ENCODE measurements at places on chromosomes 2 and 18.

GRCh38 chr2:10235099-10235908 lies 67.4 kb upstream of the HPCAL1 start:
- DNase-seq: no peak

GRCh38 chr2:172969609-172970008 lies 106.0 kb upstream of the MAP3K20 start:
- DNase-seq: no peak

DNA sequence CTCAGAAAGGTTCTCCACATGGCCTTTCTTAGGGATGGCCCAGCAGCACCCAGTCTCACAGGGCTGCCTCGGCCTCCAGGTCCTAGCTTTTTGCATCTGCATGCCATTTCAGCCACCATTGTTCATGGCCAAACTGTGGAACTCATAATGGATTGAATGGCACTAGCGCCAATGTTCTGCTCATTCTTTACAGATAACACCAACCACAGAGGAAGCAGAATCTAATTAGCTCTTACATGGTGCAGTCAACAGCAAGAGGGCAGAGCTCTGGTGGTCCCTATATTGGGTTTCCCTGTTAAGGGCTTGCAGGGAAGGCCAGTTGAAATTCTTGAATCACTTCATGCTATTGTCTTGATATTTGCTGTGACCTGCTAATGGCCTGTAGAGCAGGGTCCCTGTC lies 45.6 kb downstream of the ARL4C start:
- no peak for DNase-seq

- no peak for DNase-seq
Measured at GRCh38 chr2:108621687-108622681, 87.7 kb downstream of the LIMS1 start.

DNA sequence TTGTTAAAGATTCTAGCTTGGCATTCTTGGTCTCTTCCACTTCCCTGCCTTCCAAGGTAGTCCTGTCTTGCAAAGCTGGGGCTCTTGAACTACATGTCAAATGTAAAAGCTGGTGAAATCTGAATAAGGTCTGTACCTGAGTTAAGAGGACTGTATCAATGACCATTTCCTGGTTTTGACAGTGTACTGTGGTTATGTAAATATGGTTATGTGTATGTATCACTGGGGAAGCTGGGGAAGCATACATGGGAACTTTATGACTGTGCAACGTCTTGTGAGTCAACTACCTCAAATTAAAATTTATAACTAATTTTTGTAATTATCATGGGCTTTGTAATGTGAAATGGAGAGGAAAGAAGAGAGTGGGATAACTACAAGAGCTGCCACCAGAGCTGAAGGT lies 81.7 kb downstream of the COL4A4 start:
- DNase-seq: no peak

- DNase-seq: no peak
Measured at GRCh38 chr2:129672521-129672920, 306.9 kb upstream of the RAB6C start.

- DNase-seq: no peak
Measured at GRCh38 chr2:29881089-29881730, 40.2 kb downstream of the ALK start.

DNA sequence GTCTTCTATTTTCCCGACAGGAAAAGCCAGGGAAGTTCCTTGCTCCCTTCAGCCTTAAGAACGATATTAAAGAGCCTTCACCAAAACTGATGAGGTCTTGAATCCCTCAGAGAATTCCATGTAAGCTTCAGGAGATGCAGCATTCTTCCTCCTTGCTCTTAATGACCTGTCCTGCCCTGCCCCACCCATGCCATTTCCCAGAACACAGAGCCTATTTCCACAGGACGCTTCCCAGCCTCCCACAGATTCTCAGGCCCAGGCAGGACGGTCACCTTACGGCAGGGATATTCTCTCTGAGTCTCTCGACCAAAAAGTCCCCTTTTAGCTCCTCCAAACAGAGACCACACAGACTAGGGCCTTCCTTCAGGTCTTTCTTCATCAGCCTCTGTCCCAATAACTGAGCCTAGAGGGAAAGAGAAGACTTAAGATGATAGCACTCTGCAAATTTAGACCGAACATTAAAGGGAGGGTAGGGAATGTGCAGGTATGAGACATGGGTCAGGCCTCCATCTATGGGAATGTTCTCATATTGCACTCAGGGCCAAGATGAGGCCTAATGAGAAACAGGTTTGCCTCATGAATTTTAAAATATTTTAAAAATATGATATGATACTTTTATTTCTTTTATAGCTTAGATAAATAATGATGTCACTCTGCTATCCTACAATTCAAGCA lies 62.1 kb downstream of the COBLL1 start:
- DNase-seq: no peak

DNA sequence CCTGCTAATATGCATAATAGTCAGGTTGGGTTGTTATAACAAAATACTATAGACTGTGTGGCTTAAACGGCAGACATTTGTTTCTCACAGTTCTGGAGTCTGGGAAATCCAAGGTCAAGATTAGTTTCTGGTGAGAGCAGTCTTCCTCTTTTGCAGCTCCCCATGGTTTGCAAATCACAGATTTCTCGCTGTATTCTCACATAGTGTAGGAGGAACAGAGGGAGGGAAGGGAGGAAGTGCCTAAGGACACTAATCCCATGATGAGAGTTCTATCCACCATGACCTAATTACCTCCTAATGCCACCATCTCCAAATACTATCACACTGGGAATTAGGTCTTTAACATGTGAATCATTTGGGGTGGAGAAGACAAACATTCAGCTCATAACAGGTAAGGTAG lies 20.1 kb upstream of the PTH2R start:
- no peak for DNase-seq

DNA sequence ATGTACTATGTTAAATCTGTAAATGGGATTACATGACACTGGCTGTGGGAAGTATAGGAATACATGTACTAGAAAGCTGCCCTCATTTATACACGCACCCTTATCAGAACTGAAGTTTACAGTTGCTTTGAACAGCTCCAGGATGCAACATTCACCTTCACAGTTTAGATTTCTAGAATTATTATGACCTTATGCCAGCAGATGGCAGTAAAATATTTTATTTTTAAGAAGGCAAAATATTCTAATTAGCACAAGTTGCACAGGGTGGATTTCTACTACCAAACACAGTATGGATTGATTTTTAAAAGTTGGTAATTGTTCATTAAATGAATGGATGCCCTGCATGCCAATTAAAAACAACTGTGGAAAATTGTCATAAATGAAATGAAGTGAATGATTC lies 670.4 kb downstream of the KCNJ3 start:
- no peak for DNase-seq

GRCh38 chr2:69753659-69754363 lies 11.9 kb downstream of the ANXA4 start:
- no peak for DNase-seq

DNA sequence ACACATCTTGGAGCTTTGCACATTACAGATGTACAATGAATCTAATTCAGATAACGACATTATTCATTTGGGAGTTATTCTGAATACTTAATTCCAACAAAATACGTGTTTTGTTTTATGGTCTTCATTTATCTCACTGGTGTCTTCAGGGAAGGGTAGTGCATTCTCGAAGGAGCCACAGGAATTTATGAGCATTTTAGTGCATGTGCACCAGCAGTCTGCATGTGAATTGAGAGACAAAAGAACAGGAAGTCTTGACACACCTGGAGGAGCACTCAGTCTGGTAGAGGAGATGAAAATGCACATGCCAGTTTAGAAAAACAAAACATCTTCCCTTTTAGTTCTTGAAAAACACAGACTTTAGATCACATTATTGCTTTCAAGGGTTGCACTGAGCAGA lies 228.7 kb downstream of the LRATD1 start:
- no peak for DNase-seq

DNA sequence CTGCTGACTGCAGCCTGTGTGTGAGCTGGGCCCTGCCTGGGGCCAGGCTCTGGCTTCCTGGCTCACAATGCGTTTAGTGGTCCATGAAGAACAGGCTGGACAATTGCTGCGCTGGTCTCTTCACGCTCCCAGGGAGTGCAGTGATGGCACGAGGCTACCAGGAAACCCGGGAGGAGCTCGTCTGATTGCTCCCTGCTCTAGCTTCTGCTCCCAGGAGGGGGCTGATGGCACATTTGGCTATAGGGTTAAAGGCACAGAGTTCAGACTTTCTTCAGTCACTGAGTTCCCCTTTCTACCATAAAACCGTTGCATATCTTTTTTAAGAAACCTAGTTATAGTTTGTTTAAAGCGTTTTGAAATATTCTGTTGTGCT lies 60.1 kb downstream of the KCNF1 start:
- DNase-seq: no peak

GRCh38 chr2:70041663-70042062 lies 45.6 kb upstream of the PCBP1 start:
- no peak for DNase-seq

- DNase-seq: no peak
Measured at GRCh38 chr2:3434654-3435053, 55.2 kb downstream of the TRAPPC12 start.

- DNase-seq: no peak
Measured at GRCh38 chr2:100071335-100072043, 70.9 kb downstream of the AFF3 start.

DNA sequence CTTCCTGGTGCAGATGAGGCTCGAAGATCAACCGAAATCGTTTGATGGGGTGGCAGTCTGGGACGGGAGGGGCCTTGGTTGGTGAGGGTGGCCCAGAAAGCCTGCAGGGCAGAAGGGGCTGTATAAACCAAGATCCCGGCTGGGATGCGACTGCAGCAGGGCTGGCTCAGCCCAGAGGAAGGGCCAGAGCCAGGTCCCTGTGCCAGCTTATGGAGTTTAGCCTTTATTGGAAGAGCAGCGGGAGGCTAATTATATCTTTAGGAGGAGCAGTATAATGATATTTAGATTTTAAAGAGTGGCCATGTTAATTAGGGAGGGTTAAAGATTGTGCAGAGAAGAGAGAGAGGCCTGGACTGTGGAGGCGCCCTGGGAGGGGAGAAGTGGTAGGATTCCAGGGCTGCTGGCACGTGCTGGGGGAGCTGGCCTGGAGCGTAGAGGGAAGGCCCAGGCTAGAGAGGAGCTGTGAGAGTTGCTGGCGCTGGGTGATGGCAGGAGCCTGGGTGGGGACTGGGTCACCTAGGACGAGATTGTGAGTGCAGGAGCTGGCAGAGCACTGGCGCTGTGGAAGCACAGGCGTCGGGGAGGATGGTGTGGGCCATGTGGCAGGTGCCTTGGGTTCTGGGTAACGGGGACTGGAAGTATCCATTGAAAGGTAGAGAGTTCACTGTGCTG lies 25.1 kb downstream of the TRAF3IP1 start:
- no peak for DNase-seq

DNA sequence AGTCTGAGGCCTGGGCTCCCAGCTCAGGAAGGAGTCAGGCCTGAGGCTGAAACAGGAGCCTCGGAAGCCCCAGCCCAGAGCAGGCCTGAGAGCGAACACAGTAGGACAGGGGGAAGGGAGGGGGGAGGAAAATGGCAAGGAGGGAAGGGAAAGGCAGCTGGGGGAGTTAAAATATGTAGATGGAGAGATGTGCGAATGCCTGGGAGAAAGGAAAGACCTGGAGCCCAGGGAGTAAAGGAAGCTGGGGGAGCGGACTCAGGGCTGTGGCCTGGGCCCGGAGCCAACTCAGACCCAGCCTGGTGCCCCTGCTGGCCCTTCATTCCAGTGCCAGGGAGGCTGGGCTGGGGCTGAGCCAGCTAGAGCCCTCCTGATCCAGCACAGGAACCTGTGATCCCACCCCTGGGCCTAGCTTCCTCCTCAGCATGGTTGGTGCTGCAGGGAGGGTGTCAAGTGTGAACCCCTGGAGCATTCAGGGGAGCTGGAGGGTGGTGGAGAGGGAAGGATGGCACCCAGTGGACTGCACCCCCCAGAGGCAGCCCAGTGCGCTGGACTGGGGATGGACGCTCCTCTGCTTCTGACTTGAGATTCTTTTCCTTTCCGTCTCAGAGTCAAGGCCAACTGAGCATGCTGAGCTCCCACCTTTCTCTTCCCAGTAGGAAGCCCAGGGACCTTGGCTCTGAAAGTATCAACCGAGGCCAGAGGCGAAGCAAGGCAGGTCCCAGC lies 46.3 kb downstream of the EMX1 start:
- DNase-seq: no peak

GRCh38 chr2:38473333-38474005 lies 96.4 kb upstream of the ATL2 start:
- no peak for DNase-seq

GRCh38 chr2:98087447-98088020 lies 567 bp downstream of the VWA3B start:
- DNase-seq: no peak

DNA sequence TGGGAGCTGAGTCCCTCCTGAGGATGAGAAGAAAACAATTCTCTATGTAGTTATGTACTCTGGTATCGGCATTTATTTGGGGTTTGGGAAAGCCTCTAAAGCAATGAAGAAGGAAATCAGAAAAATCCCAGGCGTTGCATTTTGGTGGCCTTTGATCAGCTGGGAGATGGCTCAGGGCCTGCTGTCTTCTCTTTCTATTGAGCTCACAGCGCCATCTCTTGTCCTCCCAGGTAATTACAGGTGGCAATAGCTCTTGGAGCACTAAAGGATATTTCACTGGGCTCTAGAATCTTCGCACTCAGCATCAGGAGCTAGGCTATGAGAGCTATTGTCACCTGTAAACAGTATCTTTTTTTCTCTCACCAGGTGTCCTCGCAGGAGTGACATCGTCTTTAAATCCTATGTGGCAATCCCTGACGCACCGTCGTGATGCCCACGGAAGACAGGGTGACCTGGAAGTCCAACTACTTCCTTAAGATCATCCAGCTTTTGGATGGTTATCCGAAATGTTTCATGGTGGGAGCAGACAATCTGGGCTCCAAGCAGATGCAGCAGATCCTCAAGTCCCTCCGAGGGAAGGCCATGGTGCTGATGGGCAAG lies 76.1 kb upstream of the PMAIP1 start:
- DNase-seq: no peak

- DNase-seq: peak; percentile 38
Measured at GRCh38 chr2:27016801-27017325, 15.9 kb upstream of the TMEM214 start.

- no peak for DNase-seq
Measured at GRCh38 chr18:24656551-24657443, 196.4 kb downstream of the HRH4 start.

DNA sequence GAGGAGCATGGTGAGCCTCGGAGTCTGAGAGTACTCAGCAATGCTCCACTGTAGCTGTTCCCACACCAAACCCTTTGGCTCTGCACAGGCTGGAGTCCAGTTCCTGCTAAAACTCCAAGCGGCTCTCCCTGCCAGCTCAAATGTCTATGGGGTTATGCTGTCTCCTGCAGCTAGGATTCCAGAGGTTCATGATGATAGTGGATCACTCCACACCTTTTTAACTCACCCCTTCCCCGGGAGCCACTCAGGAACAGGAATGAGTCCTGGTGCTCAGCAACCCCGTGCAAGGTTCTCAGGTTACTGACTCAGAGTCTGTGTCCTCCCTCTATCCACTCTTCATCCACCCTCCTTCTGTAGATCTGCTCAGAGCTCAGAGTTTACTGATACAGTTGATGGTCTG lies 410.0 kb downstream of the CDH19 start:
- no peak for DNase-seq

GRCh38 chr2:236286873-236287545 lies 22.8 kb upstream of the ASB18 start:
- DNase-seq: no peak

- DNase-seq: no peak
Measured at GRCh38 chr2:75801234-75801982, 90.7 kb upstream of the GCFC2 start.

All from activated CD4-positive, alpha-beta T cell treated with anti-CD3 and anti-CD28 coated beads for 24 hours (primary cell).